Stomach (tissue), 19 donors: ENCODE measurements at places on chromosomes 1 and 21. TPM values are rescaled to one million over a fixed set of nuclear protein-coding genes. Genes with fewer than 3 reads are reported as not detected.
A peak's percentile ranks its signal among the peaks of the same experiment; 100 is the strongest.

DNA sequence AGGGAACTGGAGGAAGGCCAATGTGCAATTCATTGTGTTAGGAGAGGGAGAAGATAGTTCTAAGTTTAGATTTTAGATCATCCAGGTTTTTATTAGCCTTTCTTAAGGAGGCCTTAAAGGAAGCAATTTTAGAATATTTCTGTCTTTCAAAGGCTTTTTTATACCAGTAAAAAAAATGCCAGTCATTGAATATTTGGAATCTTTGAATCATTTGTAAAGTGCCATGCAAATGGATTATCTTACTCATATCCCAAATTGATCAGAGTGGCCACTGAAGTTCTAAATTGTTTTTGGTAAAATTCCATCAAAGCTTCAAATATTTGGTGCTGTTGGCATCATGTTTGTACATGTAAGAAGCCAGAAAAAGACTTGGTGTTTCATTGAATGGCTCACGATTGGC lies 244.8 kb downstream of the RPS6KC1 start:
- no peaks in the 10 kb centered on the region for H3K4me1 ChIP-seq
- no peak overlapping the region for H3K4me3 ChIP-seq
- H3K27me3 ChIP-seq = no peaks in the 10 kb centered on the region
- no peak for DNase-seq

DNA sequence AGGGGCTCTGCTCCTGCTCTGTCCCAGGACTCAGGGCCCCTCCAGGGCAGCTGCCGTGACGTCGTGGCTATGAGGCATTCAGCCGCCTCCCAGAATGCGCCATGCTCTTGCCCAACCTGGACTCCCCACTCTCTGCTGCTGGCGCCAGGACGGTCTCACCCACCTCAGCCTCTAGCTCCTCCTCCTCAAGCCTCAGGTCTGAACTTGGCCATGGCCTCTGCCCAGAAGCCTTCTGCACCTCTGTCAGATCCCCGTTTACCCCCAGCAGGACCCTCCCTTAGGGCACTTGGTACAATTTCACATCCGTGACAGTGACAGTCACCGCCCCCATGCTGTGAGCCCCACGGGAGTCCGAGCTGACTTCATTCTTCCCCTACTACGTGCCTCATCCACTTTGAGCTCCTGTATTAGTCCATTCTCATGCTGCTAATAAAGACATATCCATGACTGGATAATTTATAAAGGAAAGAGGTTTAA lies 4.9 kb downstream of the CSTB start:
- H3K4me1 ChIP-seq = peaks cover 49% of the 10 kb centered on the region
- H3K4me3 ChIP-seq = no peak overlapping the region

DNA sequence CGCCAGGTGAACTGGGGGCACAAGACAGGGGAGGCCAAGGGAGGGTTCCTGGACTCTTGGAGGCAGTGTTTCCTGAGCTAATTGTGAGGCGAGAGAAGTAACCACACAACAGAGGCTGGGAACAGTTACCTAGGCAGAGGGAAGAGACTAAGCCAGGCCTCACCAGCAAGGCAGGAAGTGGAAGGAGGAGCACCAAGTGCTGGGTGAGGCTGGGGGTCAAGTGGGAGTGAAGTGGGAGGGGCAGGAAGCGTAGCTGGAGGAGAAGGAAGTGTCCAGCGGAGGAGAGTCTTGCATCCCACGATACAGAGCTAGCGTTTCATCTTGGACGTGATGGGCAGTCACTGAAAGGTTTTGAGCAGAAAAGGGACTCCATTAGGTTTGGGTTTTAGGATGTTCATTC lies 48.3 kb upstream of the CAPZB start:
- H3K36me3 ChIP-seq = no peaks in the 10 kb centered on the region
- H3K4me1 ChIP-seq = peaks cover 11% of the 10 kb centered on the region
- no peak overlapping the region for H3K27ac ChIP-seq
- no peak for DNase-seq

The OLFML2B gene
- total RNA-seq = 1.8 TPM

The KCNN3 gene
- total RNA-seq = 3.5 TPM

The ORC1 gene
- total RNA-seq = 1.8 TPM

GRCh38 chr1:82901118-82901517 lies 1097.8 kb downstream of the TTLL7 start:
- H3K4me1 ChIP-seq = no peaks in the 10 kb centered on the region
- H3K36me3 ChIP-seq = no peaks in the 10 kb centered on the region
- DNase-seq = no peak

The LCK gene
- 1.8 TPM for total RNA-seq

DNA sequence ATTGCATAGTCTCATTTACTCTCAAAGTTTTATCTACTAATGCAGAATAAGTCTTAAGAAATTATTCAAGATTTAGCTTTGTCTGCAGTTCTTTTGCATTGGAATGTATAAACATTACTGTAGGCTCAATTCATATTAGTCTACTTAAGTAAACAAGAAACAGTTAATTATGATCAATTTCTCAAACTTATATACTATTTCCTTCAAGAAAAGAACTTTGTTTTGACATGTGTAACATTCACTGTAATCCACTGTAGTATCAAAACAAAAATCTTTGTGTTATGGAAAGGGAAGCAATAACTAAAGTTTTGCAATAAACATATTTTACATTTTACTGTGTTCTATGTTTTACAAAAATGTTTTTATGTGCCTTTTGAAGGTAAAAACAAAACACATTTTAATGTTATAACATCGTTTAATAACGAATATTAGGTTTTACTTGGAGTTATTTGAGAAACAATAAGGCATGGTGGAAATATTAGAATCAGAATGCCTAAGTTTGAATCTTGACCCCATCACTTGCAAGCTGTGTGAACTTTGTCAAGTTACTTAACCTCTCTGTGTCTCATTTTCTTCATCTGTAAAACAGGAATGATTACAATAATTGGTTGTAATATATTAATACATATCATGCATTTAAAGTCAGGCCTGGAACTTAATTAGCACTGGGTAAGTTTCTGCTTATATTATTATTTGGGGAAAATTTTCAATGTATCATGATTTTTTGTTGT lies 77.0 kb upstream of the DPH5 start:
- no peak overlapping the region for H3K27ac ChIP-seq
- no peaks in the 10 kb centered on the region for H3K36me3 ChIP-seq
- no peaks in the 10 kb centered on the region for H3K4me1 ChIP-seq
- no peak overlapping the region for H3K4me3 ChIP-seq
- no peaks in the 10 kb centered on the region for H3K27me3 ChIP-seq

GRCh38 chr1:81921344-81921743 lies 120.6 kb downstream of the ADGRL2 start:
- H3K36me3 ChIP-seq = no peaks in the 10 kb centered on the region
- DNase-seq = no peak
- no peak overlapping the region for H3K27ac ChIP-seq
- H3K4me3 ChIP-seq = no peak overlapping the region

GRCh38 chr21:27570306-27570868 lies 603.5 kb upstream of the ADAMTS5 start:
- no peak overlapping the region for H3K4me3 ChIP-seq
- no peak overlapping the region for H3K27ac ChIP-seq
- no peaks in the 10 kb centered on the region for H3K27me3 ChIP-seq
- peaks cover 9% of the 10 kb centered on the region for H3K4me1 ChIP-seq
- H3K36me3 ChIP-seq = no peaks in the 10 kb centered on the region
- peak; percentile 81 for DNase-seq

- no peaks in the 10 kb centered on the region for H3K27me3 ChIP-seq
- peaks cover 8% of the 10 kb centered on the region for H3K36me3 ChIP-seq
- peak overlapping the region; percentile 78 for H3K27ac ChIP-seq
- H3K4me1 ChIP-seq = peaks cover 97% of the 10 kb centered on the region
- DNase-seq = peak; percentile 89
Measured at GRCh38 chr1:43536196-43536863, 5.6 kb downstream of the PTPRF start.

DNA sequence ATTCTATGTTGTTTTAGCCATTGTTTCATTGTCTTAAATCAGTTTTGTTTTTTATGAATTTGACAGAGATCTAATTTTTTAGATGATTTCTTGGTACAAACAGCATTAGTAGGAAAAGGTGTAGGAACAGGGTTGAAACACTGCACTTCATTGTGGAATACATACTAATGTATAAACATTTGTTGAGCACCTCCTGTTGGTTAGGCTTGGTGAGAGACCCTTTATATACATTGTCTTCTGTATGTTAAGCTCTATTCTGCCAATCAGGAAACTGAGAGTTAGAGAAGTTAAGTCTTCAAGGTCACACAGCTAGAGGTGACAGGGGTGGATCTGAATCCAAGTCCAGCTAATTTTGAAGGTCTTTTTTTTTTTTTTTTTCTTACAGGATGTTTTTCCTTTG lies 192.7 kb downstream of the VPS13D start:
- no peak for DNase-seq
- no peak overlapping the region for H3K4me3 ChIP-seq
- no peaks in the 10 kb centered on the region for H3K27me3 ChIP-seq
- peaks cover 26% of the 10 kb centered on the region for H3K36me3 ChIP-seq
- H3K27ac ChIP-seq = no peak overlapping the region
- H3K4me1 ChIP-seq = peaks cover 12% of the 10 kb centered on the region

The CCDC17 gene
- not detected for total RNA-seq

GRCh38 chr1:164641353-164641730 lies 82.4 kb downstream of the PBX1 start:
- H3K4me1 ChIP-seq = peaks cover 60% of the 10 kb centered on the region
- no peaks in the 10 kb centered on the region for H3K27me3 ChIP-seq
- no peaks in the 10 kb centered on the region for H3K36me3 ChIP-seq
- no peak for DNase-seq
- peak overlapping the region; percentile 60 for H3K27ac ChIP-seq

- no peaks in the 10 kb centered on the region for H3K27me3 ChIP-seq
- H3K4me1 ChIP-seq = no peaks in the 10 kb centered on the region
- H3K36me3 ChIP-seq = no peaks in the 10 kb centered on the region
- H3K27ac ChIP-seq = no peak overlapping the region
- DNase-seq = no peak
- H3K4me3 ChIP-seq = no peak overlapping the region
Measured at GRCh38 chr1:160621633-160622413, 25.0 kb downstream of the SLAMF1 start.

- no peak for DNase-seq
- peak overlapping the region; percentile 41 for H3K4me3 ChIP-seq
- no peaks in the 10 kb centered on the region for H3K36me3 ChIP-seq
- H3K27ac ChIP-seq = no peak overlapping the region
- no peaks in the 10 kb centered on the region for H3K4me1 ChIP-seq
Measured at GRCh38 chr1:6025269-6026094, 20.2 kb upstream of the KCNAB2 start.

GRCh38 chr21:25813917-25814316 lies 79.1 kb downstream of the GABPA start:
- H3K4me3 ChIP-seq = no peak overlapping the region
- no peak overlapping the region for H3K27ac ChIP-seq
- H3K4me1 ChIP-seq = no peaks in the 10 kb centered on the region

DNA sequence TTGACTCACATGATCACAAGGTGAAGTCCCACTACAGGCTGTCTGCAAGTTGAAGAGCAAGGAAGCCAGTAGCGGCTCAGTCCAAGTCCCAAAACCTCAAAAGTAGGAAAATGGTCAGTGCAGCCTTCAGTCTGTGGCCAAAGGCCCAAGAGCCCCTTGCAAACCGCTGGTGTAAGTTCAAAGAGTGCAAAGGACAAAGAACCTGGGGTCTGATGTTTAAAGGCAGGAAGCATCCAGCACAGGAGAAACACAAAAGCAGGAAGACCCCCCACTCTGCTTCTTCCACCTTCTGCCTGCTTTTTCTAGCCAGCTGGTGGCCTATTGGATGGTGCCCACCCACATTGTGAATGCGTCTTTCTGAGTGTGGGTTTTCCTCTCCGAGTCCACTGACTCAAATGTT lies 2222.6 kb downstream of the MRPL39 start:
- no peak for DNase-seq
- no peak overlapping the region for H3K27ac ChIP-seq
- H3K4me3 ChIP-seq = no peak overlapping the region
- no peaks in the 10 kb centered on the region for H3K36me3 ChIP-seq
- H3K4me1 ChIP-seq = no peaks in the 10 kb centered on the region

The OR2L2 gene
- total RNA-seq = not detected

GRCh38 chr1:94011129-94011528 lies 101.9 kb upstream of the GCLM start:
- H3K4me3 ChIP-seq = no peak overlapping the region
- no peaks in the 10 kb centered on the region for H3K36me3 ChIP-seq
- no peaks in the 10 kb centered on the region for H3K27me3 ChIP-seq

The DPYD gene
- total RNA-seq = 37.9 TPM

- peak; percentile 34 for DNase-seq
- peak overlapping the region; percentile 96 for H3K27ac ChIP-seq
- H3K27me3 ChIP-seq = no peaks in the 10 kb centered on the region
- H3K36me3 ChIP-seq = peaks cover 8% of the 10 kb centered on the region
- H3K4me1 ChIP-seq = peaks cover 61% of the 10 kb centered on the region
Measured at GRCh38 chr1:248825136-248825535, 579 bp downstream of the SH3BP5L start.

- H3K27ac ChIP-seq = peak overlapping the region; percentile 27
- H3K4me1 ChIP-seq = peaks cover 24% of the 10 kb centered on the region
- no peaks in the 10 kb centered on the region for H3K36me3 ChIP-seq
- H3K27me3 ChIP-seq = no peaks in the 10 kb centered on the region
Measured at GRCh38 chr1:94334764-94335163, 83.4 kb upstream of the ABCD3 start.

DNA sequence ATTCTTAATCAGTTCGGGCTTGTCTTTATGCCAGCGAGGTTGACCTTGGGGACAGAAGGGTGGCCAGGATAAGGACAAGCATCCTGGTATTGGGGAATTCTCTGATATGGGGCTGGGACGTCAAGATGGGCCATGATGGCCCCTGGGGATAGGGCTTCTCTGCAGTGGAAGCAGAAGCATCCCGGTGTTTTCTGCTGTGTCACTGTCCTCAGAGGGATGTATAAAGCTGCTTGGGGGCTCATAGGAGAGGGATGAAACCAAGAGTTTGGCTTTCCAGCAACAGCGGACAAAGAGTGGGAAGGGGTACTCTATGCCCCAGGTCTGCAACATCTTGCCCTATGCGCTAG lies 1.4 kb upstream of the ATP1B1 start:
- H3K27me3 ChIP-seq = no peaks in the 10 kb centered on the region
- peaks cover 65% of the 10 kb centered on the region for H3K4me1 ChIP-seq
- peak overlapping the region; percentile 83 for H3K4me3 ChIP-seq
- peak overlapping the region; percentile 94 for H3K27ac ChIP-seq
- no peak for DNase-seq

GRCh38 chr1:47189844-47190508 lies at the start of gene PDZK1IP1:
PDZK1IP1 (minus strand) TSS chr1:47190036; CDS start chr1:47189932, 104 bp downstream.
- H3K4me1 ChIP-seq = peaks cover 35% of the 10 kb centered on the region
- DNase-seq = peak; percentile 69
- H3K36me3 ChIP-seq = no peaks in the 10 kb centered on the region
- no peaks in the 10 kb centered on the region for H3K27me3 ChIP-seq

- peak within 1 kb of the TSS; percentile 97 for H3K27ac ChIP-seq
- H3K36me3 ChIP-seq = peaks cover 10% of the 10 kb centered on the region
- DNase-seq = no peak
Measured at GRCh38 chr21:43718872-43719747, at the start of gene PDXK. PDXK (plus strand) TSS chr21:43719129; CDS start chr21:43719295, 166 bp downstream.

DNA sequence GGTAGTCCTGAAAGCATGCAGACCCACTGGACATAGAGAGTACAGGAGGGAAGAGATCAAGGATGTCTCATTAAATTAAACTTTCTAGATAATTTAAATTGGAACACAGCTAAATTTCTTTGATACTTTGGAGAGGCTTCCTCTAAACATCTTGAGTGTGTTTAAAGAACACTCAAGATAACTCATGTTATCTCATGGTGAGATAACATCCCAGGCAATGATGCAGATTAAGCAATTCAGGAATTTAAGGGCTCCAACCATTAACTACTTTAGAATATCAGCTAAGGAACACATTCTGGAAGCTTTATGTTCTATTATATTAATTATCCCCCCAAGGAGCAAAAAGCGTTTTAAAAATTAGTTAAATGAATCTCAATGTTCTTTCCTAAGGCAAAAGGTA lies 289.2 kb upstream of the RUNX1 start:
- H3K4me3 ChIP-seq = no peak overlapping the region
- no peaks in the 10 kb centered on the region for H3K4me1 ChIP-seq
- DNase-seq = no peak
- H3K27me3 ChIP-seq = no peaks in the 10 kb centered on the region

The ANGPTL3 gene
- 3.5 TPM for total RNA-seq
